A673 (cell line): ENCODE measurements at places on chromosomes 16 and 17. TPM values are rescaled to one million over a fixed set of nuclear protein-coding genes. Genes with fewer than 3 reads are reported as not detected.
A peak's percentile ranks its signal among the peaks of the same experiment; 100 is the strongest.

DNA sequence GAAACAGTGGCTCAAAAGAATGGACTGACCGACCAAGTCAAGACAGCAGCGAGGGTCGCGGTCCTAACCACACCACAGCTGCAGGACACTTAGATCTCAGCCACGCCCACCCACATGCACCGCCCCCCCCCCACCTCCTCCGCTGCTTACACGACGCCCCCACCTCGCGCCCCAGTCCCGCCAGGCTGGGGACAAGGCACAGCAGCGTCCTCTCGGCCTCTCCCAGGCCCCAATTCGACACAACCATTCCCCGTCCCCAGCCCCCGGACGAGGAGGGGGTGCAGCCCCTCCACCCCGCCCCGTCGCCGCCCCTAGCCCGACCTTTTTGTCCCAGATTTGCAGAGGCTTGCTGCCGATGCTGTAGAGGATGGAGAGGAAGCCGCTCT, 477 bp downstream of the CFAP20 start:
- no peaks in the 10 kb centered on the region for H3K27me3 ChIP-seq
- H3K27ac ChIP-seq, result peak overlapping the region; percentile 92
- peak overlapping the region; percentile 95 for H3K4me3 ChIP-seq
- H3K4me1 ChIP-seq, result peaks cover 33% of the 10 kb centered on the region
- no peaks in the 10 kb centered on the region for H3K36me3 ChIP-seq

THOC6 gene
- total RNA-seq, result 52.5 and 59.3 TPM in 2 replicates

KLHL11 gene
- 10.8 and 12.0 TPM in 2 replicates for total RNA-seq

GRCh38 chr16:1089822-1090619, 6.0 kb downstream of the C1QTNF8 start:
- H3K27me3 ChIP-seq, result peaks cover 9% of the 10 kb centered on the region
- peak overlapping the region; percentile 19 for H3K4me3 ChIP-seq
- H3K36me3 ChIP-seq, result no peaks in the 10 kb centered on the region
- no peaks in the 10 kb centered on the region for H3K4me1 ChIP-seq

CHST5 gene
- total RNA-seq, result 0.33 and 0.54 TPM in 2 replicates

TSPAN10 gene
- 0.74 and 1.1 TPM in 2 replicates for total RNA-seq

DNA sequence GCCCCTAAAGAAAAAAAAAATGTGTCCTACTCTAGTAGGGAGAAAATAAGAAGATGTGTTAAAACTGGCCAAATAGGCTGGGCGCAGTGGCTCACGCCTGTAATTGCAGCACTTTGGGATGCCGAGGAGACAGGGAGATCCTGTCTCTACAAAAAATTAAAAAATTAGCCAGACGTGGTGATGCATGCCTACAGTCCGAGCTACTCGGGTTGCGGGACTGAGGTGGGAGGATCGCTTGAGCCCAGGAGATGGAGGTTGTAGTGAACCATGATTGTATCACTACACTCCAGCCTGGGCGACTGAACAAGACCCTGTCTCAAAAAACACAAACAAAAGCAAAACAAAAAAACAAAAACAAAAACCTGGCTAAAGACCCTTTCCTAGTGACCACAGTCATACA, 15.9 kb downstream of the ZFHX3 start:
- no peaks in the 10 kb centered on the region for H3K36me3 ChIP-seq
- DNase-seq, result no peak
- H3K27me3 ChIP-seq, result no peaks in the 10 kb centered on the region
- no peak overlapping the region for H3K4me3 ChIP-seq

DNA sequence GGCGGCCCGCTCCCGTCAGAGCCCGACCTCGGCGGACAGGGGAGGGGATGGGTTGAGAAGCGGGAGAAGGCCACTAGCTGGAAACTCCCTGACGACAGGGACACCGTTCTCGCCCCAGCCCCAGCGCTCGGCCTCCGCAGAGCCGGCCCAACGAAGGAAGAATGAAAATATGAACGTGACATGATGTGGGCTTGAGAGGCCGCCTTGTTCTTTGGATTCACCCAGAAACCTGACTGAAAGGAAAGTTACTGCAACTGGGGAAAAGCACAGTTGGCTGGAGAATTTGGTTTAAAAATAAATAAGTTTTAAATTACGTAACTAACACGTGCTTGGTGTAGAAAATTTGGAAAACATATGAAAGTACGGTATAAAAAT, 21.1 kb downstream of the NPTX1 start:
- peaks cover 3% of the 10 kb centered on the region for H3K4me1 ChIP-seq
- no peaks in the 10 kb centered on the region for H3K36me3 ChIP-seq
- H3K27ac ChIP-seq, result peak overlapping the region; percentile 95
- no peaks in the 10 kb centered on the region for H3K27me3 ChIP-seq
- no peak for DNase-seq

PLCG2 gene
- total RNA-seq, result 5.6 and 9.6 TPM in 2 replicates

DNA sequence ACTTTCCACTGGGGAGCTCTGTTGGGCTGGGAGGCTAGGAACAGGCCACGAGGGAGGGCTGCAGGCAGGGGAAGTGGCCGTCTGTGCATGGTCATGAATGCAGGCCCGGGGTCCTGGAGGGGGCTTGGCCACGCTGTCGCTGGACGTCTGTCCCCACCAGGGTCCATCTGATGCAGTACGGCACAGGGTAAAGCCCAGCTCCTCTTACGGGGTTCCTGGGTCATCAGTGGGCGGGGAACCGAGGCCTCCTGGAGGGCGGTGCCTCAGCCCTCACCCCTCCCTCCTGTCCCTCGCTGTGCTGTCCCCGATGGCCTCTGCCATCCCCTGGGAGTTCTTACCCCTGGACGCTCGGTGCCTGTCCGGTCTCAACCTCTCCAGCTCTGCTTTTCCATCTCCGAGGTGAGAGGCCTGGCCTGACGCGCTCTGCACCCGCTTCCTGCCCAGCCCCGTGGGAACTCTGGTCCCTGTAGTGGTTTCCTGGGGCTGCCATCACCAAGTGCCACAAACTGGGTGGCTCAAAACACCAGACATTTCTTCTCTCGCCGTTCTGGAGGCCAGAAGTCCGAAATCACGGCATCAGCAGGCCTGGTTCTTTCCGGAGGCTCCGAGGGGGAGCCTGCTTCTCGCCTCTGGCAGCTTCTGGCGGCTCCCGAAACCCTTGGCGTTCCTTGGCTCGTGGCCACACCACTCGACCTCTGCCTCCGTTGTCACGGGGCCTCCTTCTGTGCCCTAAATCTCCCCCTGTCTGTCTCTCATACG, 182.8 kb downstream of the SEC14L1 start:
- peaks cover 63% of the 10 kb centered on the region for H3K4me1 ChIP-seq
- DNase-seq, result no peak
- H3K36me3 ChIP-seq, result no peaks in the 10 kb centered on the region
- H3K27me3 ChIP-seq, result no peaks in the 10 kb centered on the region
- peak overlapping the region; percentile 85 for H3K27ac ChIP-seq

DNA sequence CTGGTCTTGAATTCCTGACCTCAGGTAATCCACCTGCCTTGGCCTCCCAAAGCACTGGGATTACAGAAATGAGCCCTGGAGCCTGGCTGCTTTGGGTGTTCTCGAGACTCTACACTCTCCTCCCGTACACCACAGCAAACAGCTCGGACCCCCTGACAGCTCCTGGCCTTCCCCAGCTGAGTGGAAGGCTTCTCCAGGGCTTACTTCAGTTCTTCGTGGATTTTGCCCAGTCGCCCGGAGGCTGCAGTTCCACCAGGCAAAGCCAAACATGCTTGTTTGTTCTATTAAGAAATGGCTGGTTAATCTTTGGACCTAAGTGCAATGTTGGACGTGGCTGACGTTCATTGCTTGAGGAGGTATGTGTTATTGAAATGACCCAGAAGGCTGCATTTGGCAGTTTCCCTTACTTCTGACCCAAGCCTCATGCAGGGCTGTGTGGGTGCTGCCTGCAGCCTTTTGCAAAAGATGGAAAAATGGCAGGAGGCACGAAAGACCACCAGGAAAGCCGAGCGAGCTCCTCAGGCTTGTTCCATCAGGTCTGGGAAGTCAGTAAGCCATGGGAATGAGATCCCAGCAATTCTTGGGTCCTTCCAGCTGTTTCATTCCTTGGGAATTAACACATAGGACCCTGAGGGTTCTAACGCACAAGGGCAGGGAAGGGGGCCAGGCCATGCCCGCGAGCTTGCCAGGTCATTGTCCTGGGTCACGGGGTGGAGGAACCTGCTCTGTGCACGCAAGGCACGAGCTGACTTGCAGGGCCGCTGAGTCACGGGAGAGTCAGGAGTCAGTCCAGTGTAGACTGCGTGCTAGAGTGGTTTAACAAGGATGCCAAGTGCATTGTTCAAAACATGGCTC, 23.9 kb upstream of the KLHDC4 start:
- H3K36me3 ChIP-seq, result no peaks in the 10 kb centered on the region
- no peak overlapping the region for H3K27ac ChIP-seq
- no peaks in the 10 kb centered on the region for H3K27me3 ChIP-seq
- no peak for DNase-seq
- peaks cover 14% of the 10 kb centered on the region for H3K4me1 ChIP-seq
- no peak overlapping the region for H3K4me3 ChIP-seq

- peak; percentile 96 for DNase-seq
- H3K27ac ChIP-seq, result peak within 1 kb of the TSS; percentile 69
- peak within 1 kb of the TSS; percentile 38 for H3K4me3 ChIP-seq
Observed at GRCh38 chr17:76141212-76142038, at the start of gene FOXJ1. Gene FOXJ1, minus strand, starts transcription at chr17:76141245. Its CDS starts 850 bp downstream, at chr17:76140395.

GRCh38 chr16:89864527-89864820, 8.9 kb upstream of the TCF25 start:
- H3K4me1 ChIP-seq, result no peaks in the 10 kb centered on the region
- H3K27ac ChIP-seq, result no peak overlapping the region
- DNase-seq, result no peak
- no peak overlapping the region for H3K4me3 ChIP-seq
- H3K27me3 ChIP-seq, result no peaks in the 10 kb centered on the region

- H3K27me3 ChIP-seq, result no peaks in the 10 kb centered on the region
- no peak overlapping the region for H3K27ac ChIP-seq
- no peaks in the 10 kb centered on the region for H3K36me3 ChIP-seq
- no peak for DNase-seq
- no peak overlapping the region for H3K4me3 ChIP-seq
- H3K4me1 ChIP-seq, result no peaks in the 10 kb centered on the region
Observed at GRCh38 chr17:44733753-44734152, 25.0 kb upstream of the ADAM11 start.

SLC13A5 gene
- total RNA-seq, result not detected in 2 replicates
